HepG2 (cell line): ENCODE measurements at places on chromosomes 1 and 21.

GRCh38 chr1:2275796-2276536, 47.8 kb downstream of the SKI start:
- no peak for DNase-seq

DNA sequence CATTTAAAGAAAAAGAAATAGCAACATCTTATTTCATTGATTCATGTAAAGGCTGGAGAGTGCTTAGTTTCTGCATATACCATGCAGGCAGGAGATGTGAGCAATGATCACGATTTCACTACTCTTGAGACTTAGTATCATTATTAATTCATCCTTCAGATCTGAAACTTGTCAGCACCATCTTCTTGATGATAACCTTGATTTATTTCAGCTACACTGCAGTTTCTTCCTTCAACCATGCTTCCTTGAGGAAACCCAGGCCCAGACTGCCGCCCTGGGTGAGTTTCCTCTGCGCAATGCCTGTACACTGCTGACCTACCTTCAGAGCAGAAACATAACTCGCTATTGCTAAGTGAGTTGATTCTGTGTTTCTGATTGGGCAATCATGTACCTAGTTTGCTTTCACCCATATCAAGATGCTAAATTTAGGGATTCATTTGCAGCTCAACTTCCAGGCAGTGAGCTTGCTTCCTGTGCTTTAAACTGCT, 13.5 kb upstream of the BCL10 start:
- DNase-seq: no peak

- DNase-seq: no peak
Observed at GRCh38 chr1:223492044-223492443, 98.8 kb downstream of the CCDC185 start.

GRCh38 chr1:23837908-23838307, 12.7 kb upstream of the HMGCL start:
- no peak for DNase-seq

- peak; percentile 74 for DNase-seq
Observed at GRCh38 chr1:27603681-27604578, at the start of gene AHDC1. TSS of gene AHDC1 (minus strand) at chr1:27604144. CDS start at chr1:27552115, 52,029 bp downstream.

DNA sequence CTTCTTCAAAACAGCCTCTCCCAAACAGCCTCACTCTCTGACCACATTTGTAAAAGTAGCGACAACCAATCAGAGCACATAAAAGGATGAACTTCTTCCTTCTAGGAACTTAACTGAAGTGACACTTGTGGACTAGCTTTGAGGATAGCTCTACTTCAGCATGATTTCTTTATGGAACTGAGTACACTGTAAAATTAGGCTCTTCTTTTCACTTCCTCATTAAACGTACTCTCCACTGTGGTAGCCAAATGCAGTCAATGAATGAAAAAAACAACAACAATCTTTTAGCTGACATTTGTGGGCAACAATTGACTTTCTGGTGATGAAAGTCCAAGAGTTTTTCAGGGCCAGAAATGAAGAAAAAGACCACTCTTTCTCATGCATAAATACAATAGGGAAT, 9.6 kb downstream of the LRRC53 start:
- DNase-seq: no peak

- no peak for DNase-seq
Observed at GRCh38 chr1:159895836-159896545, 4.0 kb downstream of the CFAP45 start.

- no peak for DNase-seq
Observed at GRCh38 chr1:97340951-97341350, 579.9 kb downstream of the DPYD start.

GRCh38 chr21:19608101-19608621, 1204.6 kb upstream of the TMPRSS15 start:
- no peak for DNase-seq
